ENCODE measurements at places on chromosomes 4 and X. TPM values are rescaled to one million over a fixed set of nuclear protein-coding genes. Genes with fewer than 3 reads are reported as not detected.

Gene VEGFC
- total RNA-seq, result 25.3 TPM

GRCh38 chr4:156830351-156830750, 141.2 kb downstream of the PDGFC start:
- peak overlapping the region; percentile 36 for H3K27ac ChIP-seq
- no peak for DNase-seq
- no peaks in the 10 kb centered on the region for H3K4me1 ChIP-seq
- no peaks in the 10 kb centered on the region for H3K27me3 ChIP-seq
- no peaks in the 10 kb centered on the region for H3K36me3 ChIP-seq

DNA sequence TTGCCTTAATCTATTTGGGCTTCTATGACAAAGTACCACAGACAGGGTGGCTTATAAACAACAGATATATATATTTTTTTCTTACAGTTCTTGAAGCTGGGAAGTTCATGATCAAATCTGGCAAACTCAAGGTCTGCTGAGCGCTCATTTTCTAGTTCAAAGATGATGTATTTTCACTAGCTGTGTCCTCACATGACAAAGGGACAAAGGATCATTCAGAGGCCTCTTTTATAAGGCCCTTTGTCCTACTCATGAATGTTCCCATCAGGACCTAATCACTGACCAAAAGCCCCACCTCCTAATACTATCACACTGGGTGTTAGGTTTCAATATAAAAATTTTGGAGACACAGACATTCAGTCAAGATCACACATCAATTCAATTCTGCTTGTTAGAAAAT, 2025.2 kb downstream of the PCDH7 start:
- no peaks in the 10 kb centered on the region for H3K27me3 ChIP-seq
- DNase-seq, result no peak
- H3K27ac ChIP-seq, result no peak overlapping the region
- H3K4me1 ChIP-seq, result no peaks in the 10 kb centered on the region
- no peaks in the 10 kb centered on the region for H3K36me3 ChIP-seq
- H3K4me3 ChIP-seq, result no peak overlapping the region

Gene BRS3
- not detected for total RNA-seq

Gene ART3
- 0.68 TPM for total RNA-seq

- DNase-seq, result no peak
- H3K27me3 ChIP-seq, result no peaks in the 10 kb centered on the region
- H3K4me1 ChIP-seq, result no peaks in the 10 kb centered on the region
- no peak overlapping the region for H3K27ac ChIP-seq
Measured at GRCh38 chrX:110671068-110671803, 124.4 kb downstream of the CHRDL1 start.

- no peak for DNase-seq
- H3K27ac ChIP-seq, result no peak overlapping the region
- no peaks in the 10 kb centered on the region for H3K4me1 ChIP-seq
- H3K36me3 ChIP-seq, result no peaks in the 10 kb centered on the region
Measured at GRCh38 chr4:5446595-5447226, 261.6 kb downstream of the EVC2 start.

DNA sequence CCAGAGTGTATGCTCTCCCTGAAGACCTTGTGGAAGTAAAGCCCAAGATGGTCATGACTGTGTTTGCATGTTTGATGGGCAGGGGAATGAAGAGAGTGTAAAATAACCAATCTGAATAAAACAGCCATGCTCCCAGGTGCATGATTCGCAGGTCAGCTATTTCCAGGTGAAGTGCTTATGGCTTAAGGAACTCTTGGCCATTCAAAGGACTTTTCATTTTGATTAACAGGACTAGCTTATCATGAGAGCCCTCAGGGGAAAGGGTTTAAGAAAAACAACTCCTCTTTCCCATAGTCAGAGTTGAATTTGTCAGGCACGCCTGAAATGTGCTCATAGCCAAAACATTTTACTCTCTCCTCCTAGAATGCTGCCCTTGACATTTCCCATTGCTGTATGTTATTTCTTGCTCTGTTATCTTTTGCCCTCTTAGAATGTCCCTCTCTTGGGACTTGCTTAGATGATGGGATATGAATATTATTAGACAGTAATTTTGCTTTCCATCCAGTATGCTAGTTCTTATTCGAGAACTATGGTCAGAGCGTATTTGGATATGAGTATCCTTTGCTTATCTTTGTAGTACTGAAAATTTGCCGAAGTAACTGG, 88.6 kb downstream of the PLS3 start:
- no peak overlapping the region for H3K27ac ChIP-seq
- DNase-seq, result no peak
- no peaks in the 10 kb centered on the region for H3K4me1 ChIP-seq
- no peak overlapping the region for H3K4me3 ChIP-seq

Gene AWAT2
- total RNA-seq, result not detected

- H3K36me3 ChIP-seq, result no peaks in the 10 kb centered on the region
- no peak for DNase-seq
- no peak overlapping the region for H3K27ac ChIP-seq
- H3K4me3 ChIP-seq, result no peak overlapping the region
Measured at GRCh38 chr4:17058536-17058915, 160.1 kb upstream of the LDB2 start.

- H3K36me3 ChIP-seq, result no peaks in the 10 kb centered on the region
- DNase-seq, result no peak
- no peaks in the 10 kb centered on the region for H3K27me3 ChIP-seq
Measured at GRCh38 chr4:14910411-14910810, 91.9 kb upstream of the CPEB2 start.

Gene SLC35A2
- 18.3 TPM for total RNA-seq

GRCh38 chrX:133726642-133727041, 258.8 kb downstream of the GPC3 start:
- DNase-seq, result no peak
- H3K36me3 ChIP-seq, result no peaks in the 10 kb centered on the region
- no peaks in the 10 kb centered on the region for H3K27me3 ChIP-seq
- no peak overlapping the region for H3K27ac ChIP-seq
- H3K4me3 ChIP-seq, result no peak overlapping the region
- no peaks in the 10 kb centered on the region for H3K4me1 ChIP-seq

DNA sequence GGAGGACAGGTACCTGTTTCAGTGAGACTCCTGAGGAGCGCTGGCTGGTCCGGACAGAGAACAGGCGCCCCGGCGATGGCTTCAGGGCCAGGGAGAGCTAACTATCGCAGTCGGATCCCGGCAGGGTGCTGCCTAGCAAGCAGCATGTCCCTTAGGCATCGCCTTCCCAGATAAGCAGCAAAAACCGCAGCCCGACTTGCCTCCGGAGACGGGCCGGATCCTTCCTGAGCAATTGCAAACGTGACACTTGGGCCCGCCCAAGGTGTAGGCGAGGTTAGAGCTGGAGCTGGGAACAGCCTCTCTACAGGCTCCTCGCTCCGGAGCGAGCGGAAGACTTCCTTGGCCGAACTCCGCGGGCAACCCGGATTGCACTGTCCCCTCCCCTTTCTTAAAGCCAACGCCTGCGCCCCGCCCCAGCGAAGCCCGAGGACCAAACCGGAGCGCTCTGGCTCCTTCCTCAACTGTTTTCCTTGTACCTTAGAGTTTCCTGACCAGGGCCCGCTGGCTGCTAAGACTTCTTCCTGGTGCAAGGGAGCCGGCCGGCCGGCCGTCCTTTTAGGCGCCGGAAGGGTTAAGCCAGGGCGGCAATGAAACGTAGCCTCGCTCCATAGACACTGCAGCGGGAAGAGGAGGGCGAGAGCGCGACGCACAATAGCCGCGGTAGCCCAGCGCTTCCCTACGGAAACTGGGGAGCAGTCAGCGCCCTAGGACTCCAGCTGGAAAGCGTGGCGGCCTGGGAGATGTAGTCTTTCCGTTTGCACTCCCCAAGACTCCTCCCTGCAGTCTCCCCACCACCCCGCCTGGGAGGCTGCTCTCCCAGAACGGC, at the start of gene OPHN1:
OPHN1 (minus strand) TSS at position 341 of the 826 bp plus-strand sequence. CDS start 475 bp downstream, outside the sequence.
- no peaks in the 10 kb centered on the region for H3K4me1 ChIP-seq
- H3K4me3 ChIP-seq, result peak within 1 kb of the TSS; percentile 74
- H3K27ac ChIP-seq, result peak within 1 kb of the TSS; percentile 76

- no peak overlapping the region for H3K4me3 ChIP-seq
- H3K36me3 ChIP-seq, result no peaks in the 10 kb centered on the region
- no peaks in the 10 kb centered on the region for H3K4me1 ChIP-seq
- no peak for DNase-seq
- no peak overlapping the region for H3K27ac ChIP-seq
Measured at GRCh38 chr4:8571702-8572685, 8.2 kb upstream of the GPR78 start.

GRCh38 chr4:15376594-15376993, 51.2 kb upstream of the C1QTNF7 start:
- H3K27ac ChIP-seq, result no peak overlapping the region
- no peak overlapping the region for H3K4me3 ChIP-seq
- H3K27me3 ChIP-seq, result no peaks in the 10 kb centered on the region
- no peaks in the 10 kb centered on the region for H3K36me3 ChIP-seq
- DNase-seq, result no peak

DNA sequence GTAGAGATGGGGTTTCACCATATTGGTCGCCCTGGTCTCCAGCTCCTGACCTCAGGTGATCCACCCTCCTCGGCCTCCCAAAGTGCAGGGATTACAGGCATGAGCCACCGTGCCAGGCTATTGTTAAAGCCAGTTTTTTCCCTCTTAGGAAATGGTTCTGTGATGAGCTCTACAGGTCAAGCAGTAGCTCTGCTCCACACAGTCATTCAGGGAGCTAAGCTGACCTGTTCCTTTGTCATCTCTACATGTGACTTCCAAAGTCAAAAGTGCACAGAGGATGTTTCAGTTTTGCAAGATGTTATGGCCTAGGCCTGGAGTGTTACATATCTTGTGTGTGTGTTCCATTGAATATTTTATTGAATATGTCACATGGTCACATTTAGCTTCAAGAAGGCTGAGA, 11.4 kb downstream of the MCUB start:
- no peak overlapping the region for H3K4me3 ChIP-seq
- H3K27me3 ChIP-seq, result no peaks in the 10 kb centered on the region
- H3K27ac ChIP-seq, result no peak overlapping the region
- no peaks in the 10 kb centered on the region for H3K36me3 ChIP-seq

DNA sequence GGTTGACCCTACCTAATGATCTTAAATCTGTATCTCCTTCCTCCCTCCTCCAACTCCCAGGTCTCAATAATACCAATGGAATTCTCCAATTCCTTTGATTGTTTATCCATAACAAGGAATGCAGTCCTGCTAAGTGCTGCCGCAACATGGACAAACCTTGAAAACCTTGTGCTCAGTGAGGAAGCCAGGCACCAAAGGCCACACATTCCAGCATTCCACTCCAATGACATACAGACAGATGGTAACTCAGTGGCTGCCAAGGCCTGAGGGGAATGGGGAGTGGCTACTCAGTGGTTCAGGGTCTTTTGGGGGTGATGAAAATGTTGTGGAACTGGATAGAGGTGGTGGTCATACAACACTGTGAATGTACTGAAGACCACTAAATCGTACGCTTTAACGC, 10.4 kb downstream of the HAUS7 start:
- H3K27ac ChIP-seq, result no peak overlapping the region
- H3K27me3 ChIP-seq, result no peaks in the 10 kb centered on the region
- no peaks in the 10 kb centered on the region for H3K36me3 ChIP-seq
- no peak for DNase-seq
- no peaks in the 10 kb centered on the region for H3K4me1 ChIP-seq
- no peak overlapping the region for H3K4me3 ChIP-seq

Data from aorta (tissue), 5 donors.